Uterus (tissue), 4 donors: ENCODE measurements at places on chromosomes 2 and 18.

DNA sequence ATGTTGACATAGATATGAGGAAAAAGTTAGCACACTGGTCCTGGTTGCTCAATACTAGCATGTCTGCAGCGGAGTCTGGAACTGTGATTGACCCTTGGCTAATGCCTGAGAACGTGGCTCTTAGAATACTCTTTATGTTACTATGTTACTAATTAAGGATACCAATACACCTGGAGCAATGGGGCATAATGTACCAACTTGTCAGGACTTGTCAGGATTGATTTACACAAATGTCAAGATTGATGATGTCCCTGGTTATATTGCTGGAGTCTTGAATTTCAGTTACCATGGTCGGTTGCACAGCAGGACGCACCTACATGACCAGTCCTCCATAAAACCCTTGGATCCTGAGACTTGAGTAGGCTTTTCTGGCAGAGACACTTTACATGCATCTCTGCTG lies 810.9 kb downstream of the CPS1 start:
- DNase-seq = no peak

DNA sequence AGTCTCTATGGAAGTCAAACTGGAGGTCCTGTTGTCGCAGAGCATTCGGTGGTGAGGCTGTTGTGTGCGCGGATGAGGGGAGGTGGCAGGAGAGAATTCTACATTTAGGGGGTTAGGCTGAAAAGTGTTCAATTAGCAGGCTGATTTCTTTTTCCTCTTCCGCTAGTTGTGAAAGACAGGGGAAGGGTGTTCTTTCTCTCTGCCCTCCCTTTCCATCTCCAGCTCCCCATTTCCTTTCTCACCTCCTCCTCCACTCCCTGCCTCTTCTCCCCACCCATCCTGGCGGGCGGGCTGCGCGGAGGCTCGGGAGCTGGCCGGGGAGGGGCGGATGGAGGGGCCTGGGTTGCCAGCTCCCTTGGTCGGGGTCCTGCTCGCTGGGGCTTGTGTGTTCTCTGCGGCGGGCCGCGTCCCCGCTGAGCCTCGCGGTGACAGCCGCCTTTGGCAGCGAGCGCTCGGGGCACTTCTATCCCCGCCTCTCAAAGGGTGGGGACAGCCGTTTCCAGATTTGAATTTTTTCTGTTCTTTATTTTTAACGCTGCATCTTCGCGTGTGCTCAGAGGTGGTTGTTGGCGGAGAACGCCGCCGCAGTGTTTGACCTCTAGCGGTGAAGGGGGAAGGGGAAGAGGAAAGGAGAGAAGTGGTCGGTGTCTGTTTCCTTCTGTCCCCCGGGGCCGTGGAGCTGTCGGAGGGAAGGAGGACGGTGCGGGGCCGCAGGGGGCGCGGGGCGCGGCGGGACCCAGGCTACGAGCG lies 3.6 kb downstream of the SOX11 start:
- DNase-seq = no peak

GRCh38 chr2:103435010-103435409 lies 673.2 kb downstream of the TMEM182 start:
- no peak for DNase-seq

DNA sequence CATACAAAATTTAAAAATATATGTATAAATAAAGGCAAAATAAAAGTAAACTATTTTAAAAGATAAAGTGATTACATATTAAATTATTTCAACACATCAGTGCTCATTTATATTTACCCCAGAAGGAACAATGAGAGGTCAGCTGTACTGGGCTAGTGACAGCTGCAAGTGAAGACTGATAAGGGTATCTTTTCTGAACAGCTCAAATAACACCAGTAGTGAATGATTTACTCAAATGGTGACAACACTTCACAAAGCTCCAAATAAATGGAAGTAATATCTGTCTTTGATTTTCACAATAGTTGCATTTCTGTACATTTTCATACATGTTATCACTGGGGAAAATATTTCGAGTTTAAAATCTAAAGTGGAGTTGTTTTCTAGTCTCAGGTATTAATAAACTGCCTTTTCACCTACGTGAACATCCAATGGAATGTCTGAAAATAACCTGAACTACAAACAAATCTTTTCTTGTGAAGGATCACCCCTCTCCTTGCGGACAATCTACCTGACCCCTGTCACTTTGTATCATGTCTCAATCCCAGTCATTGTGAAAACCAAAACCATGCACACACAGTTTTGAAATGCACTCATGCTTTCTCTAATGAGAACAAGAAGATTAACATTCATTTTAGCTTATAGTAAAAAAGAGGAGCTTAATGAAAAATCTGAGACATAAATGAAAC lies 1928.8 kb upstream of the CELF4 start:
- DNase-seq = no peak

DNA sequence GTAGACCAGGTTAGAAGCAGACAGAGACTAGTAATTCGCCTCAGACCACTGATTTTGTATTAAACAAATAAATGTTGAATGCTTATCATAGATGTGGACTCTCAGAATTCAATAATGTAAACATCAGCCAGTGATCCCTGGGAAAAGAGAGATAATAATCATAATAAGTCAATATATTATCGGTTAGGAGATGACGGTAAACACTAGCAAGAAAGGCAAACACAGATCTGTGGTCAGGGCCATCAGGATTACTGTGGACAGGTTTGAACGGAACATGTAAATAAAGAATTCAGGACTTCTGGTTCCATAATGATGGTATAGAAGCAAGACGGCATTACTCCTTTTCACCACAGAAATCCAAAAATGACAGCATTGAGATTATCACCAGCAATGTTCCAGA lies 861.6 kb downstream of the CBLN2 start:
- no peak for DNase-seq

DNA sequence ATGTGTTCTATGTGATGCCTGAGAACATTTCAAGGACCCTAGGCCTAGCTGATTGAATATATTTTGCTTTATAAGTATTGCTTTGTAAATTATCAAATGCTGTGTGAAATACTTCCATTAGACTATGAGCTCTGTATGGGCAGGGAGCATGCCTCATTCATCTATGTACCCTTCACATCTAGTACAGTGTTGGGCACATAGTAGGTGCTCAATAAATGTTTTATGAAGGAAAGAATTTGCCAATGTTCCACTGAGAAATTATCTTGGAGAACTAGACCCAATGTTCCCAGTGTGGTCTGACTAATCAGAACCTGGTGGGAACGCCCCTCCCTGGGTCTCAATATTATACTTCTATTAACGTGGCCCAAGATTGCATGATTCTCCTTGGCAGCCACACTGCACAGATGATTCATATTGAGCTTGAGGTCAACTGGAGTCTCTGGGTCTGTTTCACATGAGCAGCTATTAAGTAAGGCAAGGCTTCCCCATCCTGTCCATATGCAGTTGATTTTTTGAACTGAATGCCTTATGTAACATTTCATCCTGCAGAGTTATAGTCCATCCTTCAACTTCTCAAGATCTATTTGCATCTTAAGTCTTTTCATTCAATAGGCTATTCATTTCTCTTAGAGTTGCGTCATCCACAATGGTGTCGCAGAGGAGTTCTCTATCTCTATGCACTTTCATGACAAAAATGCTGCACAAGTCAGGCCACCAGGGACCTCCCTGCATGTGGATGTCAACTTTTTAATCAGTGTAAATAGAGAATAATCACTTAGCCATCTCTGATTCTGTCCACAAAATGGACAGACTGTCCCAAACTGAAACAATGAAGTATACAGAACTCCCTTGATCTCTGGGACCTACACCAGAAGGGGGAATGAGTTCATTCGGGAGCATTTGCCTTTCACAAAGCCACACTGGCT lies 257.6 kb downstream of the CYP26B1 start:
- no peak for DNase-seq

DNA sequence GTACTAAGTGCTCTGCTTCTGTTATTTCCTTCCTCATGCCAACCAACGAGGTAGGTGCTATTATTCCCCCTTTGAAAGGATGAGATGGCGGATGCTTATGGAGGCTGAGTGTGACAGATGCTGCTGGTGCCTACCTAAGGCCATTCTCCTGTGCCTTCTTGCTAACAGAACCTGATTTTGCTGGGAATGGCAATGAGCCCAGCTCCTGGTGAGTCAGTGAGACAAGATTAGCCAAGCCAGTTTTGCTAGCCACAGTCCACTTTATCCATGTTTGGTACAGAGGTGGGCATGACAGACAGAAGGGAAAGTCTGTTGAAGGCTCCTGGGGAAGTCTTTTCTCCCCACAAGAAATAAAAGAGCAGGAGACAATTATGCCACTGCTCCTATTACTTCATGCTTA lies 43.7 kb upstream of the TMEM163 start:
- no peak for DNase-seq

DNA sequence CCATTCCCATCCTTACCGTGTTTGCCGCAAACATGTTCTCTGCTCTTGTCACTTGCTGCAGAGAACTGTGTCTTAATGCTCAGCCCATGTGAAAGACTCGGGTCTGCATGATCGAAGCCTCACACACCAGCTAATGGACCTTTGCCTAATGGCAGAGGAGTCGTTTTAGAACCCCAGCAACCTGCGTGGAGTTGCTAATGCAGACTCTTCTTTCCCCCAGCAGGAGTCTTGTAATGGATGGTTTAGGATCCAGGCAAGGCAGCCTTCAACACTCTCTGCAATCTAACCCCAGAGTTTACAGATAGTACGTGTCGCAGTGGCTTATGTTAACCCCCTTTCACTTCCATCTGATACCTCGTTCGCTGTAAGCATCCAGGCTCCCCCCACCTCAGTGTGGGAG lies 316.4 kb downstream of the AGAP1 start:
- DNase-seq = no peak

GRCh38 chr2:110843959-110844510 lies 111.7 kb downstream of the ACOXL start:
- DNase-seq = no peak

DNA sequence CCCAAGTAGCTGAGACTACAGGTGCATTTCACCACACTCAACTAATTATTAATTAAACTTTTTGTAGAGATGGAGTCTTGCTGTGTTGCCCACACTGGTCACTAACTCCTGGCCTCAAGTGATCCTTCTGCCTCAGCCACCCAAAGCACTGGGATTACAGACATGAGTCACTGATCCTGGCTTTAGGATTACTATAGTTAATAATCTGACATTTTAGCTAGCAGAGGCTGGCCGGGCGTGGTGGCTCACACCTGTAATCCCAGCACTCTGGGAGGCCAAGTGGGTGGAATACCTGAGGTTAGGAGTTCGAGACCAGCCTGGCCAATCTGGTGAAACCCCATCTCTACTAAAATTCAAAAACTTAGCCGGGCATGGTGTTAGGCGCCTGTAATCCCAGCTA lies 39.5 kb downstream of the USP34 start:
- DNase-seq = no peak

DNA sequence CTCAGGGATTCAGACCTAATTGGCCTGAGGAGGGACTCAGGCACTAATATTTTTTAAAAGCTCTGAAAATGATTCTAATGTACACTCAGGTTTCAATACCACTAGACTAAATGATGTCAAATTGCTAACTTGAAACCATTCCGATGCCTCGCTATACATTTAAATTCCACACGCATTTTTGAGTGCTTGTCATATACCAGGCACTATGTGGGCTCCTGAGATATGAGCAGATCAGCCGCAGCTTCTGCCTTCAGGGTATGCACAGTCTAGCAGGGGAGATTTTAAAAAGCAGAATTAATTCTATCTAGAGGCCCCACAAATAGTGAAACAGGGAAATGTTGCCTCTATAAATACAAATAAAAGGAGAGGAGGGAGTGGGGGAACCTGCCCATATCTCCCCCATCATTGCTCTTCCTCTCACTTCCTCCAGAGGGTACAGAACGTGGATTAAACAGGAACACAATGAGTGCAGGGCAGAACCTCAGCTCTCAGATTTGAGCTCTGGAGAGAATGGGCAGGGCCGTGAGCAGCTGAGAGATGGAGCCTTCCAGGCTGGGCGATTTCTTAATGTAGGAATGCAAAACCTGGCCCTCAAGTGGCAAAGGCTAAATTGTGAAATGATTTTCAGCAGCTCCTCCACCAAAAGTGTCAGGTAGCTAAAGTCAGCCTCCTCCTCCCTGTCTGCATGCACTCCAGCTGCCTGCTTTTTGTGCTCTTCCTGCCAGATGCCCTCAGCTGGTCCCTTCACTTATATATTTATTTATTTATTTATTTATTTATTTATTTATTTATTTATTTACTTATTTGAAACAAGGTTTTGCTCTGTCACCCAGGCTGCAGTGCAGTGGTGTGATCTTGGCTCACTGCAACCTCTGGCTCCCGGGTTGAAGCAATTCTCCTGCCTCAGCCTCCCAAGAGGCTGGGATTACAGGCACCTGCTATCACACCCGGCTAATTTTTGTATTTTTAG lies 24.6 kb upstream of the LBH start:
- DNase-seq = no peak

GRCh38 chr2:108979461-108979860 lies 9.6 kb downstream of the EDAR start:
- DNase-seq = no peak

- DNase-seq = no peak
Measured at GRCh38 chr2:140136861-140137260, 1356.7 kb upstream of the NXPH2 start.

DNA sequence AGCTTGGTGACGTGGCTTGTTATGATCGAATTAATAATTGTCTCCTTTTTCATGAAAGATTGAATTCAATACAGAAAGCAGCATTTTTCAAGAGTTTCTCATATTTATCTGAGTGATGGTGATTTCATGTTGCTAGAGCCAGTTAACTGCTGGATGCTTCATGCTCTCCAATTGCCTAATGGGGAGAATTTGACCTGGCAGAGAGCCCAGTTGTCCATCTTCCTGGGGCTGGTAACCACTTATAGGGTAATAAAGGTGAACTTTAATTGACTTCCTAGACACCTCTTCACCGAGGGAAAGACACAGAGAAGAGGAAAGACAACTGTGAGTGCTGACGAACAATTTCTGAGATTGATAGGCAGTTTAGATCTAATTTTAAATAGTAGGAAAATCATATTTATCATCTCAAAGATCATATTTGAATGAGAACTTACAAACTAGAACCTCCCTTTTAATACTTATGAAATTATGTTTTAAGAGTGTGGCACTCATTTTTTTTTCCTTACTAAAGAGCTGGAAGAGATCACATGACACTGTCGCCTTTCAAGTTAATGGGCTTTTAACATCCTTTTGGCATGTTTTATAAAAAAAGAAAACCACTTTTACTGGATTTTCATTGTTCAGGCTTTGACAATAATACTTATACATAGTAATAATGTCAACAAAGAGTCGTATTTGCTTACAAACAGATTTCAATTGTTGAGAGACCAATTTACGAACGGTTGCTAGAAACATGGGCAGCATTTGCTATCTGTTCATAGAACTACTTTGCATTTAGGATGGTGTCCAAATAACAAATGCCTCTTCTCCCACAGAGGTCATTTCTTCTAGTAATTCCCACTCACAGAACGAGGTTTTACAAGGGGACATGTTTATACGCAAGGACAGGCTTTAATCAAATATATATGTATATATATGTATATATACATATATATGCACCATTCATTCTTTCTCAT lies 153.3 kb downstream of the RAPGEF4 start:
- no peak for DNase-seq

DNA sequence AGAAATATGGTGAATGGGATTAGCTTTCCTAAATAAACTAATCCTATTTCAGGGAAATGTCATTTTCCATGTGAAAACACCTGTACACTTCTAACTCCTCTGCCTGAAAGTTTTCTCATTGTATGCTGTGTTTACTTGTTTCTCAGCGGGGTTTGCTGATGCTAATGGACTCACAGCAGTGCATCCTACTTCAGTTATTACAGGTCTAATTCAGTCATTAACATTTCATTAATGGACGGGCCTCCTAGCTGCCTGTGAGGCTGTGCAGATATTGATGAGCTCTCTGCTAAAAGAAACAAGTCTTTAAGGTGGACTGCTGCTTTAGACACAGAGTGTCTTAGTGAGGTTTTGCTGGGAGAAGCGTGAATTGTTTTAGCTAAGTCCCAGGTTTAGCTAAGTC lies 1342.0 kb upstream of the ZEB2 start:
- no peak for DNase-seq
